ENCODE measurements at places on chromosomes 16 and 17.

DNA sequence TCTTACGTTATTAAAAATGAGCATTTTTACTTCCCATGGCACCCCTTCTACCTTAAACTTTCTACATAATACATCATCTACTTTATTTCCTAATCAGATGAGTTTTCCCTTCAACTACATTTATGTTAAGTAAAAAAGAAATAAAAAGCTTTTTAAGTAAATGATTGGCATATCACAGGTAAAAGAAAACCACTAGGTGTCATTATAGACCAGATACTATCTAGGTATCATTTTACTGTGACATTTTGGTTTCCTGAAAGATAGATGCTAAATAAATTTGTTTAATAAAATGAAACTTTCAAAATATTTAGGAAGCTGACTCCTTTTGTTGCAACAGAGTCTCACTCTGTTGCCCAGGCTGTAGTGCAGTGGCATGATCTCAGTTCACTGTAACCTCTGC lies 3.8 kb upstream of the CMTM1 start:
- DNase-seq = no peak

- DNase-seq = no peak
Measured at GRCh38 chr16:57753448-57754353, 18.1 kb downstream of the KATNB1 start.

DNA sequence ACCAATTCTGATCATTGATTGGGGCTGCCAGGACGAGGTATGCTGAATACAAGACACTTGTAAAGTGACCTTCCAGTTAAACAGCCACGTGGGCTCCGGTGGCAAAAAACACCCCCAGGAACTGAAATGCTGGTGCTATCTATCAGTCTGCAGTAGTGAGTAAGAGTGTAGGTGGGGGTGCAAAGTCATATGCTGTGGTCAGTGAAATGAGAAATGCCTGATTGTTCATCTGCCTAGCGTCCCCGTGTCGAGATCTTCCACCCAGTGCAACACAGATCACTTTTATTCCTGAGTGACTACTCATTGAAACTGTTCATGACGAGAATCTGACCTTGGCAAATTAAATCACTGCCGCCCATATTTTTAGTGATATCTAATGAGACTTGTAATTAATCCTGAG lies 806.5 kb upstream of the GOT2 start:
- DNase-seq = no peak

DNA sequence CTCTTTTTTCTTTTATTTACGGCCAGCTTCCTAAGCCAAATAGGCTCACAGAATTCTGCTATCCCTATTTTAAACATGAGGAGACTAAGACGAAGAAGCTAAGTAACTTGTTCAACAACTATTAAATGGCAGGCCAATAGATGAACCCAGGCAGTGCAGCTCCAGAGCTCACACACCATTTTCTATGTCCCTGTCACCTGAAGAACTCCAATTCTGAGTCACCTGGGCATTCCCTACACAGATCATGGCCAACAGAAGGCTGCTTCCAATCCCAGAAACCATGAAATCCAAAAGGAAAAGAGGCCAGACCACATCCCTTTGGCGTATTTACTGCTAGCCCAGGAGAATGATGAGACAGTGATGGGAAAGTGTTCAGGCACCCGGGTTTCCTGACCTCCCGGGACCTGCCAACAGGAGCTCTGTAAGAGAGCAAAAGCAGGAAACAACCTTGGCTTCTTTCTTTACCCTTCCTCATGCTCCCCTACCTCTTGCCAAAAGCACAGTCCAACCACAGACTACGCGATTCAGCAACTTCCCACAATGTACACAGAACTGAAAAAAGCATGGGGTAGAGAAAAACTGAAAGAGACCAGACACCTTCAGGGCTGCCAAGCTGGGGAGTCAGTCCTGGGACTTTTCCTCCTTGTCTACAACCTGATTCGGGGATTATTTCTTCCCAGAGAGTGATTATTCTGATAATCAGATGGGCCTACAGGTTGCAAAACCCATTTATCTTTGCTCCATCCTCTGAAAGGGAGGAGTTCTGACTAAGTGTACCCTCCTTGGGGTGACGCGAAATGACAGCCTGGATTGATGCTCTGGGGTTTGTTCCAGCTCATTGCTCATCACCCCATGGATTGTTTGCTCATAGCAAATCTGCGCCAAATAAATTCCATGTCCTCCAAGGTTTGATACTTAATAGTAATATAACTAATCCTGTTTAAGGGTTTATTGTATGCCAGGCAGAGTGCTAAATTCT lies 47.8 kb upstream of the HAS3 start:
- no peak for DNase-seq

DNA sequence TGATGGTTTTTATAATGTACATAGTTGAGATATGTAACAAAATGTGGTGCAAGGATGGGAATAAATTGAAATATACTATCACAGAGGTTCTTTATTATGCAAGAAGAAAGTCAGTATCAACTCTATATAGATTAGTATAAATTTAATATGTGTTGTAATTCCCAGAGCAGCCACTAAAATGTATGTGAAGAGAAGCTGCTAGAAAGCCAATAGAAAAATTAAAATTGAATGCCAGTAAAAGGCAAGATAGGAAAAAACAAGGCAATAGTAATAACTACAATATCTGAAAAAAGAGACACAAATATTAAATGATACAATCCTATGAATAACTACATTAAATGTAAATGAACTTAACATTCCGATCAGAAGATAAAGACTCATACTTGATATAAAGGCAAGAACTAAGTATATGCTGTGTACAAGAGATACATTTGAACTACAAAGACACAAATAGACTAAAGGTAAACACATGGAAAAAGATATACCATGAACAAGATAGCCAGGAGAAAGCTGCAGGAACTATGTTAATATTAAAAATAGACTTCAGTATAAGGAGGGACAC lies 92.0 kb downstream of the ABCA8 start:
- DNase-seq = no peak

- DNase-seq = no peak
Measured at GRCh38 chr17:14157822-14158221, 78.8 kb downstream of the CDRT15 start.

DNA sequence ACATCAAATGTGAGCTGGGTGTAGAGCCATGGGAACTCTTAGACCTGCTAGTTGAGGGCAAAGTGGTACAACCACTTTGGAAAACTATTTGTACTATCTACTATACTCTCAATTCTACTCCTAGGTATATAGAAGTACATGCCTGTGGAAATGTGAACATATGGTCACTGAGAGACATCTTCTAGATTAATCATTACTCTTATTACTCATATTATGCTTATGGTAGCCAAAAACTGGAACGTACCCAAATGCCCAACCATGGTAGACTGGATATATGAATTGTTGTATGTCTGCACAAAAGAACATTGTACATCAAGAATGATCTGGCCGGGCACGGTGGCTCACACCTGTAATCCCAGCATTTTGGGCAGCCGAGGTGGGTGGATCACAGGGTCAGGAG lies 2.7 kb downstream of the WDR45B start:
- no peak for DNase-seq

DNA sequence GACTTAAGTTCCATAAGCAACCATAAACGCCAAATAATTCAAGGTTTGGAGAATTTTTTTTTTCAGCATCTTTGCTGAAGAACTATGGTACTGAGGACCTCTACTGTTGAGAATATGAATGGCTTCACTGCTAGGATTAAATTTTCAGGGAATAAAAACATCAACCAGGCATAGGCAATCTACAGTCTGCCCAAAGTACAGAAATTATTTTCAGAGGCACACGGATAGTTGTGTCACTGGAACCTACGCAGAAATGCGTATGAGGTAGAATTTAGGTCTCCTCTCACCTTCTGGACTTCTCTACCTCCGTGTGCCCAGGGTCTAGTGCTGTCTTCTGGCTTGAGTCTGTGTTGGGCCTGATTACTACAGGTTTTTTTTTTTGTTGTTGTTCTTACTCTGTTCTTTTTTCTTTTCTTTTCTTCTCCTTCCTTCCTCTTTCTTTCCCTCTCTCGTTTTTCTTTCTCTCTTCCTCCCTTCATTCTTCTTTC lies 39.7 kb downstream of the NACA2 start:
- DNase-seq = no peak

GRCh38 chr17:72419866-72420774 lies 299.3 kb downstream of the SOX9 start:
- DNase-seq = no peak

DNA sequence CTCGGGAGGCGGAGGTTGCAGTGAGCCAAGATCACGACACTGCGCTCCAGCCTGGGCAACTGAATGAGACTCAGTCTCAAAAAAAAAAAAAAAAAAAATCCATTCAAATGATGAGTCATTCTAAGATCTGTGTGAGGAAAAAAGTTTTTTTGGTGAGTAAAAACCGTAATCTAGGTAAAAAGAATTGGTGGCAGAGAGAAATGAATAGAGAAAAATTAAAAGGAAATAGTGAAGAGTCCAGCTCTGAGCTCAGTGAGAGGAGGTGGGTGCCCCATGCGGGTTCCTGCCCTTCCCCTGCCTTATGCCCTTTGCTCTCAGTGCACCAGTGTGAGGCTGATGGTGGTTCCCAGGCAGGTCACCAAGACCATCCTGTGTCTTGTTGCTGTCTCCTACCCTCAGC lies 20.9 kb downstream of the GAN start:
- DNase-seq = peak; percentile 33

- no peak for DNase-seq
Measured at GRCh38 chr16:50386139-50386538, 17.4 kb upstream of the BRD7 start.

DNA sequence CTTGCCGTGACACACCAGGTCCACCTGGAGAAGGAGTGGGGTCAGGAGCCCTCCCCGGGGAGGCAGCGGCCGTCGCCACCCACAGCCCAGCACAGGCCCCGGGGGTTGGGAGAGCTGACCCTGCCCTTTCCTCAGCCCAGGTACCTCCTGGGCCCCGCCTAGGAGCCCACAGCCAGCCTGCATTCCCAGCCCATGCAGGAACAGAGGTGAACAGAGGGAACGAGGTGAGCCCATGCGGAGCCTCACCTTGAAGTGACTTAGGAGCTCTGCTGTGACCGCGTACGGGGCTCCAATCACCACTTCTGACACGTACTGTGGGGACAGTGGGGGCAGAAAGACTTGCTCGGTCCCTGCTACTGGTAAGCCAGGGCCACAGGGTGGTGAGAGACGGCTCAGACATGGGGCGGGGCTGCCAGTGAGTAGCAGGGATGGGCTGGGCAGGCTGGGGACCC lies 3.4 kb downstream of the NPB start:
- no peak for DNase-seq

DNA sequence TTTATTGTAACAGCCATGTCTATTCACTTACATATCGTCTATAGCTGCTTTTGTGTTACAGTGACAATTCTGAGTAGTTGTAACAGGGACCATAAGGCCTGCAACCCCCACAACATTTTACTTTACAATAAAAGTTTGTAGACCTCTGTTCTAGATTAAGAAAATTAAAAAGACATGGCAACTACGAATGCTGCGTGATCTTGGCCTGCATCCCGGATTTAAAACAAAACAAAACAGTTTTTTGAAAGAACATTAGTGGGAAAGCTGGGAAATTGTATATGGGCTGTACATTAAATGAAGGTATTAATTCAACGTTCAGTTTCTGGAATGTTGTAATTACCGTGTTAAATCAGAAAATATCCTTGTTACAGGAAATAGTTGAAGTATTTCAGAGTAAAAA lies 64.1 kb downstream of the RMI2 start:
- no peak for DNase-seq

DNA sequence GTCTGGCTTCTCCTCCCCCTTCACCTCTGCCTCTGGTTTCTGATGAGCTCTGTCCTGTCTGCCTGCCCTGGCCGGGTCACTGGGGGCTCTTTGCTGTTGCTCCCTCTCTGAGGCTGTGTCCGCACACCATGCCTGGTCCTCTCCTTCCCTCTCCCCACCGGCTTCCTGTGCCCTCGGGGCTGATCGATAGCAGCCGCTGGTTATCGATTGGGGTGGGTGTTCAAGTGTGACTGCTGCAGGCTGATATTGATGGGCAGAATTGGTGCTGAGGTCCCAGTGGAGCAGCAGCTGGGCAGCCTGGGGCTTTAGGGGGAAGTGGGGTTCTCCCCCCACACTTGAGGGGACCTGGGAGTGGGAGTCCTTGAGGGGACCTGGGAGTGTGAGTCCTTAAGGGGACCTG lies 16.4 kb downstream of the MRM1 start:
- no peak for DNase-seq

DNA sequence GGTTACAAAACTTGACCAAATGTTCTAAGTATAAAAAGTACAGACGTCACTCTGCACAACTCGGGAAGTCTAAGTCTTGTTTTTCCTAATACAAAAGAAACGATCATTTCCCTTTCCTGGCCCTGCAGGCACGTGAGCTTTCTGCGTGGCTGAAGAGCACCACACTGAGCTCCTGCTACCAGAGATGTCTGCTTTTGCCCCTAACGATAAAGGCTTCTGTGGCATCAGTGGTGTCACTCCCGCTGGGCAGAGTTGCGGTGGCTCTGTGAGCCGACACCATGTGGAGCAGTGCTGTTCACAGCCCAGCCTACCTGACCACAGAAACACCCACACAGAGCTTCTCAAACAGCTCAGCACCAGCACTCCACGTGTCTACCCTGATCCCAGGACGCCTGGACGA lies 20.5 kb downstream of the EMC8 start:
- no peak for DNase-seq

DNA sequence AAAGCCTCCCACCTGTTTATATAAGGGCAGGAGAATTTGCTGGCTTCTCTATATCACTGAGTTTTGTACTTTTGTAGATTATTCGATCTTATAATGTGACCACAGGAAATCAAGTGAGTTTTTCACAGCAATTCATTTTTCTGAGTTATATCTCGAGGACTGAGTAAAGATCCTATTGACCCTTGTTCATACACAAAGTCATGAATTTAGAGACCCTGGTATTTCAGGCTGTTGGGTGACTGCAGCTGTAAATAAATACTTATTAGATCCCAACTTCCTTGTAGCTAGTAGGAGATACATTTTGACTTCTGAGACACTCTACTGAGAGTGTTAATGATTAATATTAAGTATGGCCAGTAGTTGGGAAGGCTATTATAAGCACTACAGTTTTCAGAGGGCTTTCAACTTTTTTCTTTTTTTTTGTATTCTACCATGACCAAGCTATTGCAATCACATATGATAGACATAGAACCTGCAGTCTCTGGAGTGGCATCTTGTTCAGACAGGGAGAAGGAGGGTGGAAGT lies 3.2 kb upstream of the KRT20 start:
- no peak for DNase-seq

- DNase-seq = peak; percentile 47
Measured at GRCh38 chr16:20383106-20384029, 21.2 kb downstream of the PDILT start.

DNA sequence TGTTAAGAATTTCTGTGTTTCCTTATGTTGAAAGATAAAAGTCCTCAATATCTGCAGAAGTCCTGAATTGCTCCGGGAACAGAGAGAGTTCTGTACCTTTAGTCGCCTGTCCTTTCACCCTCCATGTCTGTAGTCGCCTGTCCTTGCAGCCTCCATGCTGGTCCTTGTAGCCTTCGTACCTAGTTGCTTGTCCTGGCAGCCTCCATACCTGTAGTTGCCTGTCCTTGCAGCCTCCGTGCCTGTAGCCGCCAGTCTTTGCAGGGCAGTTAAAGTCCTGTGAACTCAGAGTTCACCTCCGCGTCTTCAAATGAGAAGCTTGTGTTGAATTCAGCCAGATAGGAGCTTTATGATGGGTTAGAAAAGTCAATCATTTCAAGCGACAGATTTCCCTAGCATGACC lies 19.5 kb upstream of the ITGAX start:
- no peak for DNase-seq

GRCh38 chr16:86059253-86060171 lies 160.6 kb downstream of the IRF8 start:
- no peak for DNase-seq
